ENCODE measurements at places on chromosomes 1 and 21. TPM values are rescaled to one million over a fixed set of nuclear protein-coding genes. Genes with fewer than 3 reads are reported as not detected.

ZBED6 gene
- 19.8 TPM for total RNA-seq

HSD3B1 gene
- total RNA-seq: not detected

DNM3 gene
- total RNA-seq: 78.6 TPM

ELK4 gene
- 36.4 TPM for total RNA-seq

TNFRSF9 gene
- total RNA-seq: not detected

LCE1C gene
- not detected for total RNA-seq

C1orf50 gene
- 5.9 TPM for total RNA-seq

FAM72A gene
- total RNA-seq: 0.52 TPM

OLFM3 gene
- total RNA-seq: 0.50 TPM

CLEC20A gene
- total RNA-seq: not detected

SYT6 gene
- total RNA-seq: 0.43 TPM

ATF3 gene
- 11.9 TPM for total RNA-seq

PDZK1IP1 gene
- 3.6 TPM for total RNA-seq

RNASEL gene
- total RNA-seq: 14.3 TPM

FAM110D gene
- total RNA-seq: 2.6 TPM

PKLR gene
- not detected for total RNA-seq

VSIG8 gene
- total RNA-seq: not detected

NCAM2 gene
- total RNA-seq: 11.6 TPM

GNAT2 gene
- 0.36 TPM for total RNA-seq

CYP4B1 gene
- 13.3 TPM for total RNA-seq

KCNT2 gene
- total RNA-seq: 1.2 TPM

PGLYRP4 gene
- total RNA-seq: not detected

Data from adrenal gland (tissue), 19 donors.